ENCODE measurements at places on chromosomes 4 and X. TPM values are rescaled to one million over a fixed set of nuclear protein-coding genes. Genes with fewer than 3 reads are reported as not detected.

DNA sequence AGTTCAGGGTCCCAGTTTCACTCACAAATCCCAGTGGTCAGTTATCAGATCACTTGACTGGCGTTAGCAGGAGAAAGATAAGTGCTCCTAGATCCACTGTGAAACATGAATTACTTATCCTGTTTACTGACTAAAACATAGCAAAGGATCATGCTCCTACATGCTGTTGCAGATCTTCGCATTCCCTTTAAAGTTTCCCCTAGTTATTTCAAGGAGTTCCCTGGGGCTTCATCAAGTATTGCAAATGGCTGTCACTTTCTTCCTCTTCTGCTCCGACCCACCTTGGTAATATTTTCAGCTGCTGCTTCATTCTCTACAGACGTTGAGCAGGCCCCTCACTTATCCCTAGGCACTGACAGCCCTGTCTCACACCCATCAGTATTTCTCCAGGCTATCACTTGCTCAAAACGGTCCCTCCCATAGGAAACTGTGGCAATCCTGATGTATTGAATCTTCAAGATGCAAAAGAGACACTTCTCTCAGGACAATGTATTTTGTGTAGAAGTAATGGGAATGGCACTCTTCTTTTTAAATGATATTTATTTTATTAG, 466.0 kb downstream of the INPP4B start:
- no peak for DNase-seq

DNA sequence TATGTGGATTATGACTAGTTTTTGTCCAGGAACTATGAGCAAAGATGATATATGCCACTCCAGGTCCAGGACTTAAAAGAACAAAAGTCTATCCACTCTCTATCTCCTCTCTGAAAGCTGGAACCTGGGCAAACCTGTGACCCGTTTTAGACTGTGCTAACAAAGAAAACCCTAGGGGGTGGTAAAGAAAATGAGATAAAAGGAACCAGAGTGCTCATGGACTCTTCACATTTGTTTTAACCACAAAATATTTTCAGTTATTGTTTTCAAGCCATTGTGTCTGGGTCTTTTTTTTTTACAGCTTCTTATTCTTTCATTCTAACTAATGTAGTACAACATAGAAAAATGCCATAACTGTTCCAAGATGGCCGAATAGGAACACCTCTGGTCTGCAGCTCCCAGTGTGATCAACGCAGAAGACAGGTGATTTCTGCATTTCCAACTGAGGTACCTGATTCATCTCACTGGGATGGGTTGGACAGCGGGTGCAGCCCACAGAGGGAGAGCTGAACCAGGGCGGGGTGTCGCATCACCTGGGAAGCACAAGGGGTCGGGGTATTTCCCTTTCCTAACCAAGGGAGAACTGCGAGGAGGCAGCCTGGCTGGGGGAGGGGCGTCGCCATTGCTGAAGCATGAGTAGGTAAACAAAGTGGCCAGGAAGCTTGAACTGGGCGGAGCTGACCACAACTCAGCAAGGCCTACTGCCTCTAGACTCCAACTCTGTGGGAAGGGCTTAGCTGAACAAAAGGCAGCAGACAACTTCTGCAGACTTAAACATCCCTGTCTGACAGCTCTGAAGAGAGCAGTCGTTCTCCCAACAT, 45.1 kb downstream of the CHM start:
- DNase-seq = no peak

DNA sequence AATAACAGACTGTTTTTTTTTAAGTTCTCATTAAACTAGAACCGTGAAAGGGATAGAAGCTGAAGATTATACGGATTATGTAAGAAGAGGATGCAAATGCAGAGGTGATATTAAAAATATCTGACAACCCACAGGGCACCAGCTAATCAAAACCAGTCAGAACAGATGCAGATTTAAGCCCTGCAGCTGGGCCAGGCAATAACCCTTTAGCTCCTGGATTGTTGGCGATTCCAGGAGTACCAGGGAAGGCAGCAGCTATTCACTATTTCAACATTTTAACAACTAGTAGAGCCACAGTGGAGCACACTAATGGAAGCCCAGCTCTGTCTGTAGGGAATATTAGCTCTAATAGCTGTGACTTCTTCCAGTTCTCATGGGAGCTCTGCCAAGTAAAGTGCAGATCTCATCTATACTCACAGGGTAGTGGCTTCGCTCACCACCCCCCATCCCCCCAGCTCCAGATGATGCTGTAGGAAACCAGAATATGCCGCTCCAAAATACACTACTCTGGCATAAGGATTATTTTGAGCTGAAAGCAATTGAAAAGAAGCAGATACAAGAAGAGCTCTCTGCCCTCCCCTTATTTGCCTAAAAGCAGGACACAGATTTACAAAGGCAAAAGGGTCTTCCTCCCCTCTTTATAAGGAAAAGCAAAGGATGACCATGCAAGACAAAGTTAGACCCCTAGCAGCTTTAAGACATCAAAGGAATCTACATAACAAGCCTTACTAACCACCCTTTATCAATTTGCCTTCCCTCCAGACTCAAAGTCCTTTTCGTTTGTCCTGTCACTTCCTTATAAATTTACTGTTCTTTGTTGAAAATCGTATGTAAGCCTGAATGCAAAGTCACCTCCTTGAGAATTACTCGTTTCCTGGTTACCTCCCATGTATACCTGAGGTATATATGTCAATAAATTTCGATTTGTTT, 13.7 kb downstream of the SCD5 start:
- DNase-seq = no peak

- no peak for DNase-seq
Observed at GRCh38 chr4:103026868-103027267, 7.4 kb upstream of the SLC9B1 start.

DNA sequence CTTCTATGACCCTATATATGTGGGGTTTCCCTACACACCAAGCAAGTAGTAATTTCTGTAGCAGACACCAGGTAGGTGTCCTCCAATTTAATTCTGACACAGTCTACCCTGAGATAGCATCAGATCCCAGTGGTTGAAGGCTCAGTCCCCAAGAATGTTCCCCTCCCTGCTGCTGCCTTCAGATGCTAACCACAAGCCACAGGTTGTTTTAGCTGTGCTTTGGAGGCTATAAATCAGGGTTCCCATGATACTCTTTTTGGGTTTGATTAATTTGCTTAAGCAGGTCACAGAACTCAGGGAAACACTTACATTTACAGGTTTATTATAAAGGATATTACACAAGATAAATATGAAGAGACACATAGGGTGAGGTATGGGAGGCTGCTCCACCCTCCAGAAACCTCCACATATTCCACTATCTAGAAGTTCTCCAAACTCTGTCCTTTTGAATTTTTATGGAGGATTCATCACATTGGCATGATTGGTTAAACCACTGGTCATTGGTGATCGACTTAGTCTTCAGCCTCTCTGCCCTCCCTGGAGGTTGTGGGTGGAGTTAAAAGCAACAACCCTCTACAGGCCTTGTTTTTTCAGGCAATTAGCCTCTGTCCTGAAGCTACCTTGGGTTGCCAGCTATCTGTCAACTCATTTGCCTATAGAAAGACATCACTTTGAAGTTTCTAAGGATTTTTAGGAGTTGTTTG, 50.8 kb downstream of the GRIA2 start:
- no peak for DNase-seq

DNA sequence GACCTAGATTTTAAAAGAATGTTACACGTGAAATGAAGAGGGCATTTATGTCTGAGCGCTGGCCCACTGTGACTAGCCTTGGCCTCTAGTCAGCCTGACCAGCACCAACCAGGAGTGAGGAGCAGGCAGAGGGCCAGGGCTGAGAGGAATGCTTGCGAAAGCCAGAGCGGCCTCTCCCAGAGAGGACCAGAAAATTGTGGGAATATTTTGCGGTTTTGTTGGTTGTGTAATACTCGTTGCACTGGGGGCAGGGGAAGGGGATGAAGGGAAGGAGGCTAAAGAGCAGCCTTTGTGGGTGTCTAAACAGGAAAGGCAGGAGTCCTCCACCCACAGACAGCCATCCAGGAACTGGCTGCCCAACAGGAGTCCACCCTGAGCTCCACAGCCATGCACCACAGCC, 3.8 kb downstream of the GABRE start:
- peak; percentile 61 for DNase-seq

Gene TCEAL6
- total RNA-seq = not detected

- no peak for DNase-seq
Observed at GRCh38 chrX:70508296-70508911, 63.8 kb downstream of the DLG3 start.

Gene PAGE1
- total RNA-seq = not detected

Gene TRIML2
- total RNA-seq = not detected

- no peak for DNase-seq
Observed at GRCh38 chrX:3142259-3143042, 101.2 kb downstream of the ARSF start.

Gene RGN
- total RNA-seq = 152 TPM

Gene NHSL2
- 0.90 TPM for total RNA-seq

- DNase-seq = no peak
Observed at GRCh38 chr4:76584241-76585152, 149.5 kb downstream of the SHROOM3 start.

DNA sequence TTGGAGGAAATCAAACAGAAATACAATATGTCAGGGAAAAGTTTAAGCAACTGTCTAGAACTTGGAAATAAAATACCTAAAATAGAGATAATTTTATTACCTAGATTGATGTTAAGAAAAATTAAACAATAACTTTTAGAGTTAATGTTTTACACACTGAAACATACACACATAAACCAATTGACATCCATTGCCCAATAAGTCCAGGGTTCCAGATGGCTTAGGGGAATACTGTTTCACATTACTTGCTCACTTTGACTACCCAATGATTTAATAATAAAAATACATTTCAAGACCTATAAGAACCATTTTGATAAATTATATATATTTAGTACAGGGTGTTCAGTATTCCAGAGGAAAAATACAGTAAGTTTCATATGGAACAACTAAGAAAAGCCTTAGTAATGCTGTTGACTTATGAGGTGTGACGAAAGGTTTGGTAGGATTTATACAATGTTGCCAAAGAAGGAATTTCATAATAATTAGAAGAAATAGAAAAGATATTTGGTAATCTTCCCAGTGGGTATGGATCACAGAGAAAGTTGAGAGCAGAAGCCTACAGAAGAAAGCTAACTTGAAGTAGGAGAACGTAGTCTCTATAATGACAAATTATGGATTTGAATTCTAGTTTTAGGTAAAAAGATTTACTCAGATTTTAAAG, 23.0 kb upstream of the UGT2B4 start:
- no peak for DNase-seq

Gene FGF13
- total RNA-seq = 1.2 TPM

Gene HSD17B13
- 27.1 TPM for total RNA-seq

DNA sequence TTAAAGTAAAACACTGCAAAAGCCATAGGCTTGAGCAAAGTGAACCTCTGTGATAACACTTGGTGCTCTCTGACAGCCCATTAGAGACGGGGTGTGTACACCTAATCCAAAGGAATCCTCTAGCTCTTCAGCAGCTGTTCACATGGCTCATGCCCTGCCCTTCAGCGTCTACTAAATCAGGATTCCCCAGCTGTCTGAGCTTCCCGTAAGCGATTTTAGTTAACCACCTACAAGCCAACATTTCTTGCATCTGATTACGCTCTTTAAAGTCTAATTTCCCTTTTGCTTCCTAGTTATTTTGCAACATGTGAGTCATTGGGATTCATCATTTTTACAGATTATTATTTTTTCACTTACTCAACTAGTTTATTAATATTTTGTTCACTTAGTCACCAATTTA, 6.5 kb downstream of the DMD start:
- DNase-seq = no peak

Gene TBCK
- 17.0 TPM for total RNA-seq

- DNase-seq = no peak
Observed at GRCh38 chrX:13906093-13906492, 89.2 kb upstream of the GPM6B start.

Gene GLRA3
- not detected for total RNA-seq

- no peak for DNase-seq
Observed at GRCh38 chr4:186749611-186750281, 26.1 kb upstream of the FAT1 start.

Gene GYPB
- total RNA-seq = 0.61 TPM

DNA sequence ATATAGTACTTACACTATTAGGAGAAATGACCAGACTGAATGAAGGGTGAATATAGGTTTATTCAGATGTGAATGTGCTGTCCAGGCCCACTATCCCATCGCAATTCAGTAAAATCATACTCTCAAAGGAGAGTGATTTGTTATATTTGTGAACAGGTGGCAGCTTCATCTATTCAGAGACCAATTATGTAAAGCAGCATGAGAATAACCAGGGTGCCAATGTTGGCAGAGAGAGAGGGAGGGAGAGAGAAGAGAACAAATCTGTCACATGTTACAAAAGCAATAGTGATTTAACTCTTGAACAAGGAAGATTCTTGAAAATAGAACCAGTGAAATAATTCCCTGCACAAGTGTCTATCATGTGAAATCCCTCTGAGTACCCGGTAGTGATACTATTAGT, 38.9 kb upstream of the TLL1 start:
- no peak for DNase-seq

Gene MAGIX
- 16.0 TPM for total RNA-seq

Gene BANK1
- total RNA-seq = 0.37 TPM

- DNase-seq = no peak
Observed at GRCh38 chrX:110414273-110414672, 55.6 kb downstream of the RTL9 start.

Gene C4orf46
- 1.7 TPM for total RNA-seq

GRCh38 chrX:41381685-41382084, 47.7 kb downstream of the DDX3X start:
- peak; percentile 80 for DNase-seq

Gene SYTL4
- total RNA-seq = 18.4 TPM

Gene ANXA10
- 46.1 TPM for total RNA-seq

DNA sequence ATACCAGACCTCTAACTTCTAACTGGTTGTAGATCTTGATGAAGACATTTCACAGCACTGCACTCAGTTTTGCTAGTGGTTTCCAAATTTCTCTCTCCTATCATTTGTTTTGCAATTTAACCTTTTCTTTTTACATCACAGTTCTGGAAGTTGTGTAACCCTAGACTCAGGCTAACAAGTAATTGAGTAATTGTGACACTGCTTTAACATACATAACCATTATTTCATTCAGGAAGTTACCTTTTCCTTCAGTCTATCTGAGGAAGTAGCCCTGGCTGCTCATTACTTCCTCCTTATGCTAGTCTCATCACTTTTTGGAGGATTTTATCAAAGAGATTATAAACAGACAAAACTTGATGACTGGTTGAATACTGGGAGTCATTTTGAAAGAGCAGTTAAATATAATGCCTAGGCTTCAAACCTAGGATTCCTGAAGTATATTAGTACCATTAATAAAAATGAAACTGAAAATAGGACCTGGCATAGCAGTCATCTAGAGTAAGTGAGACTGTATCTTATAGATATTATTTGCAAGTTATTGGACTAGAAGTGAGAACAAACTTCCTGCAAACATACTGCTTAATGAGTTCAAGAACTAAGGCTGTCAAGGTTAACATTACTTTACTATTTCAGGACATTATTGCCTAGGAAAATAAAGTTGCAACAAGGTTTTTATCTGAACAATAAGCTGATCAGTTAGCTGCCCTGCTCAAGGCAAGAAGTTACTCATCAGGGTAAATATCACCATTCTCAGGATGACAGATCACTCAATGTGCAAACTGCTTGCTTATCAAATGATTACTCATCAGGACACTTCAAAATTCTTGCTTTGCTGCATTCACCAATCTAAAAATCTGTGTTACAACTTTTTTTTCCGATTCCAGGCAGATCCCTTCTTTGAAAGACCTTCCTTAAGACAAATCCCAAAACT, 25.6 kb upstream of the TEX13C start:
- no peak for DNase-seq

- DNase-seq = peak; percentile 54
Observed at GRCh38 chr4:52750819-52751486, at the start of gene ERVMER34-1. TSS of gene ERVMER34-1 (minus strand) at chr4:52751425. CDS start at chr4:52745520, 5,905 bp downstream.

Gene DCAF8L2
- total RNA-seq = not detected

GRCh38 chr4:65868096-65868824, 198.0 kb upstream of the EPHA5 start:
- no peak for DNase-seq

Gene ZMAT1
- 4.1 TPM for total RNA-seq

Gene GDPD2
- not detected for total RNA-seq

Data from right lobe of liver (tissue), 6 donors.